H1 (cell line): ENCODE measurements at places on chromosomes 5 and 9. TPM values are rescaled to one million over a fixed set of nuclear protein-coding genes. Genes with fewer than 3 reads are reported as not detected.
A peak's percentile ranks its signal among the peaks of the same experiment; 100 is the strongest.

DNA sequence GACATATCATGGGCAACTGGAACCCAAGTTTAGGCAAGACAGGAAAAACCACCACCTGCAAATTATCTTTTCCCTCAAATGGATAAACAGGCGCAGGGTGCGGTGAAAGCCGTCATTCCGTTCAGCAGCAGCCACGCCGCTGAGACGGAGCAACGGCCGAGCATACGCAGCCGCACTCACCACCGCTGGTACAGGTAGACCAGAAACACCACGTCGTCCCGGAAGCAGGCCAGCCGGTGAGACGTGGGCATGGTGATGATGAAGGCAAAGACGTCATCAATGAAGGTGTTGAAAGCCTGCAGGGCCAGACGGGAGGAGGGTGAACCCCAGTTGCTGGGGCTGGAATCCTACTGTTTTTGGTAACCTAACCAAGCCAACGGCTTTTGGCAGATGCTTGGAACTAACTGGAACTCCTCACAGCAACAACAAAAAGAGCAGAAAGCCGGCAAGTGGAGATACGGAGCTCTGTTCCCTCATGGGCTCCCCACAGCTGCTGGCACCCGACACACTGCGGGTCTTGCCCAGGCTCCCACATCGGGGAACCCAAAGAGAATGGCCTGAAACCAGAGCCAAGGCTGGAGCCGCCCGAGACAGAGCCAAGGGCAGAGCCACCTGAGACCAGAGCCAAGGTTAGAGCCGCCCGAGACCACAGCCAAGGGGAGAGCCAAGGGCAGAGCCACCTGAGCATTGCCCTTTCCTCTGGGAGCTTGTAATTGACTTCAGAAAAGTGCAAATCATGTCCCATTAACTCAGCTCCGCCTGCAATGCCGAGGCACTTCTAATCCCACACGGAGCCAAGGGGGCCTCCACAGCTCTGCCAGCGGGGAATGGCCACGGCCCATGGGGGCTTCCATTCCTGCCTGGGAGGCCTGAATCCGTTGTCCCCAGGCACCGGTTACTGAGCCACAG is 24.2 kb downstream of the CLPTM1L start:
- no peak for DNase-seq
- H3K27ac ChIP-seq, result no peak overlapping the region
- H3K27me3 ChIP-seq, result no peaks in the 10 kb centered on the region
- H3K36me3 ChIP-seq, result peaks cover 17% of the 10 kb centered on the region
- H3K4me1 ChIP-seq, result peaks cover 8% of the 10 kb centered on the region
- no peak overlapping the region for H3K4me3 ChIP-seq

DNA sequence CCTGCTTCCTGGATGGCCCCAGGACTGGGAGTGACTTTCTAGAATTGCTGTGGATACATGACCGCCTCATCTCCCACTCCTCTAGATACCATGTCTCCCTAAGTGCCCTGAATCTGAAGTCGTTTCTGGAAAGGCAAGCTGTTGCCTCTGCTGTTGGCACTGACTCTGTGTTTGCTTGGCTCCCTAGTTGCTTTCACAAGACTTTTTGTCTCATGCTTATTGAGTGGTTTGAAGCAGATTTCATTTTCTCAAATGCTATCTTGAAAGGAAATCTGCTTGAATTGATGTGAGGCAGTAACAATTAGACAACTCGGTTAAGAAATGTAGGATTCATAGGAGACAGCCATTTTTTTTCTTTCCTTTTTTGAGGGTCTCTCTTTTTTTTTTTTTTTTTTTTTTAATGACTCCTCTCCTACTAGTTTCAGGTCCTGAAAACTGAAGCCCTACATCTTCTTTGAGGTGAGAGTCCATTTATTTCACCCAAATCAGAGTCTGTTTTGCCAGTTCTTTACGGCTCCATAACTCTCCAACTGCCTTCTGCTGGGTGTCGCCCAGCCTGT is 65.9 kb downstream of the PRDM6 start:
- no peaks in the 10 kb centered on the region for H3K27me3 ChIP-seq
- no peaks in the 10 kb centered on the region; the same call in 1 of the 2 replicates for H3K4me1 ChIP-seq
- no peak overlapping the region for H3K27ac ChIP-seq
- H3K36me3 ChIP-seq, result no peaks in the 10 kb centered on the region
- H3K4me3 ChIP-seq, result no peak overlapping the region

- peak; percentile 42 for DNase-seq
- H3K4me1 ChIP-seq, result no peaks in the 10 kb centered on the region
- H3K27me3 ChIP-seq, result no peaks in the 10 kb centered on the region
- H3K27ac ChIP-seq, result no peak overlapping the region
- H3K4me3 ChIP-seq, result no peak overlapping the region
Observed at GRCh38 chr9:77673941-77674791, 26.0 kb upstream of the GNA14 start.

DNA sequence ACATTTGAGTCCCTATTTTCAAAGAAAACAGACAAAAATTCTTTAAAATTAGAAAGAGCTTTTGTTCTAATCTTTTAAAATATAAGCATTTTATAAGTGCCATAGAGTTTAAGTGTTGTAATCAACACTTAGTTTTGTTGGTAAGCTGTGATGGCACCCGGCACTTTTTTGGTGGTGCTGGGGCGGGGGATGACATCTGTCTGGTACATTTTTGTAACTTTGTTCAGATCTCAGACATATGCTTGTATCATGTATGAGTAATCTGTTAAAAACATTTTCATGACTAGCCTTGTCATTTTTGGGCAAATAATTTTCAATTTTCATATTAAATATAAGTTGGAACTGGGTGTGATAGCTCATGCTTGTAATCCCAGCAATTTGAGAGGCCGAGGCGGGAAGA is 51.7 kb downstream of the UBAP1 start:
- H3K27ac ChIP-seq, result no peak overlapping the region
- no peak for DNase-seq
- no peaks in the 10 kb centered on the region for H3K36me3 ChIP-seq
- H3K4me3 ChIP-seq, result no peak overlapping the region

Gene PIP5K1B
- total RNA-seq, result 6.1 and 7.7 TPM in 2 replicates

- no peak overlapping the region for H3K4me3 ChIP-seq
- H3K36me3 ChIP-seq, result no peaks in the 10 kb centered on the region
- H3K27me3 ChIP-seq, result no peaks in the 10 kb centered on the region
- H3K4me1 ChIP-seq, result no peaks in the 10 kb centered on the region
- DNase-seq, result no peak
Observed at GRCh38 chr5:103402851-103403250, 144.3 kb downstream of the MACIR start.

GRCh38 chr5:10251405-10251804 is 1.3 kb downstream of the CCT5 start:
- DNase-seq, result no peak
- H3K4me3 ChIP-seq, result peak overlapping the region; percentile 92
- no peak overlapping the region for H3K27ac ChIP-seq
- H3K4me1 ChIP-seq, result peaks cover 3% of the 10 kb centered on the region
- H3K36me3 ChIP-seq, result peaks cover 33% of the 10 kb centered on the region

GRCh38 chr5:144304688-144305087 is 134.0 kb downstream of the KCTD16 start:
- no peaks in the 10 kb centered on the region for H3K4me1 ChIP-seq
- H3K36me3 ChIP-seq, result no peaks in the 10 kb centered on the region
- H3K27ac ChIP-seq, result no peak overlapping the region
- no peaks in the 10 kb centered on the region for H3K27me3 ChIP-seq
- H3K4me3 ChIP-seq, result no peak overlapping the region

GRCh38 chr5:53368516-53368915 is 111.9 kb upstream of the FST start:
- no peaks in the 10 kb centered on the region for H3K4me1 ChIP-seq
- no peak overlapping the region for H3K4me3 ChIP-seq
- no peak for DNase-seq
- no peak overlapping the region for H3K27ac ChIP-seq
- no peaks in the 10 kb centered on the region for H3K27me3 ChIP-seq
- H3K36me3 ChIP-seq, result no peaks in the 10 kb centered on the region

DNA sequence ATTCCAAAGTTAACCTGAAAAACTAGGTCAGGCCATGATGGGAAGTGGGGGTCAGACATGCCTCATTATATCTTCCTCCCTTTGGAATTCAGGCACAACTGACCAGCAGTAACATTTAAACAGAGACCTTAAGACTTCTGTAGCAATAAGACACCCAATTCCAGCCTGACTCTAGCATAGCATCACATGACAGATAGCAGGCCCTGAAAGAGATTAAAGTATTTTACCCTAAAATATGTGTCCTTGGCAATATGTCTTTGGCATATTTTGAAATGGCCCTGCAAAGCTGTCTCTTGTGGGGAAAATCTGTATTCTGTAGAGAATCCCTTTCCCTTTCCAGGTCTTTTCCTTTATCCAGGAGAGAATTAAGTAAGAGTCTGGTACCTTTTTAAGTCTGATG is 34.3 kb downstream of the S1PR3 start:
- H3K27me3 ChIP-seq, result no peaks in the 10 kb centered on the region
- peaks cover 7% of the 10 kb centered on the region for H3K4me1 ChIP-seq
- no peak overlapping the region for H3K4me3 ChIP-seq
- H3K36me3 ChIP-seq, result no peaks in the 10 kb centered on the region

- peaks cover 7% of the 10 kb centered on the region; the same call in 1 of the 2 replicates for H3K4me1 ChIP-seq
- no peak for DNase-seq
- H3K27ac ChIP-seq, result peak overlapping the region; percentile 86
Observed at GRCh38 chr9:89311346-89312221, 589 bp downstream of the CKS2 start.

Gene RABEPK
- 32.6 and 34.3 TPM in 2 replicates for total RNA-seq

Gene PCDHB2
- total RNA-seq, result 25.6 and 28.8 TPM in 2 replicates

Gene RPL12
- 1,993 and 2,006 TPM in 2 replicates for total RNA-seq

DNA sequence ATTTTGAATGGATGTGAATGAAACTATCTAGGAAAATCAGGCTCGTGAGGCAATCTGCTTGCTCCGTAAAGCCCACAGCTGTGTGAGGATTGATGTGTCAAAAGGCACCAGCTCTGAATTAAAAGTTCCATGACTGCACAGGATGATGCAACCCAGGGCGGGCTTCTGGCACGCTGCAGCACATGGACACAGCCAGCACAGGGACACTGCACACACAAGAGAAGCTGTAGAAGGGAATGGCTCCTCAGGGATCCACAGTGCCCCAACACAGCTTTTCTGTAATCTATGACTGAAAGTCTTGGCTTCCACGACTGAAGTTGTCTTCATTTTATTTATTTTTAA is 151.0 kb downstream of the GCNT1 start:
- H3K4me1 ChIP-seq, result no peaks in the 10 kb centered on the region
- H3K27ac ChIP-seq, result no peak overlapping the region
- H3K36me3 ChIP-seq, result no peaks in the 10 kb centered on the region
- H3K4me3 ChIP-seq, result no peak overlapping the region
- DNase-seq, result no peak
- H3K27me3 ChIP-seq, result no peaks in the 10 kb centered on the region

DNA sequence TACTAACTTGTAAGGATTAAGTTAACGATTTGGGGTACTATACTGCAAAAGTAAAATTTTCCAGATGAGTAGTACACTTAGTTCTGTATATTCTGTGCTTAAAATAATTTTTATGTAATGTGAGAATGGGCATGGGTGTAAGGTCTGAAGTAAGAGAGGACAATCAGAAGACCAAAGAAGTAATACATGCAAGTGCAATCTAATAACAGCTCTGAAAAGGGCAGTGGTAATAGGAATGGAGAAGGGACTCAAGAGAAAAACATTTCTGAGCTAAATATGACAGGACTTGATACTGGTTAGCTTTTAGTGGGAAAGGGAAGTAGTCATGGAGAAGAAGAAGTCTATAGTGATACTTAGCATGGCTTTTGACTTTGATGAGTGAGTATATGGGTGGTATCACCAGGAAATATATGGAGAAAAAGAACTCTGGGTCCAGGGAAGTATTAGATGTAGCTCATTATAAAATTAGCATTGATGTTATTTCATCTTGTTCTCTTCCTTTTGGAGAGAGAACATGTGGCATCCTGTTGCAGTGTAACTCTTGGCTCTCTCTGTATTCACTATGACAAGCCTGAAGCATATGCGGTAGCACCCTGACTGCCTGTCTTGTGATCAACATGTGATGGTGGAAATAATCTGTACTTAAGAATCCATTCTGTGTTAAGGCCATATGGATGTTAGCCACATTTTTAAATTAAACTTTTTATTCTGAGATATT is 60.5 kb downstream of the ERCC6L2 start:
- H3K27ac ChIP-seq, result no peak overlapping the region
- H3K36me3 ChIP-seq, result no peaks in the 10 kb centered on the region; the same call in 1 of the 2 replicates

Gene PHAX
- 58.1 and 59.5 TPM in 2 replicates for total RNA-seq

GRCh38 chr9:15357050-15357653 is 50.1 kb upstream of the TTC39B start:
- peak; percentile 57 for DNase-seq
- H3K36me3 ChIP-seq, result no peaks in the 10 kb centered on the region; the same call in 1 of the 2 replicates
- no peaks in the 10 kb centered on the region for H3K4me1 ChIP-seq
- H3K27ac ChIP-seq, result no peak overlapping the region
- no peak overlapping the region for H3K4me3 ChIP-seq
- H3K27me3 ChIP-seq, result no peaks in the 10 kb centered on the region

GRCh38 chr9:115194216-115194615 is 76.3 kb upstream of the TNC start:
- no peak overlapping the region for H3K27ac ChIP-seq
- no peaks in the 10 kb centered on the region for H3K36me3 ChIP-seq
- no peak overlapping the region for H3K4me3 ChIP-seq

DNA sequence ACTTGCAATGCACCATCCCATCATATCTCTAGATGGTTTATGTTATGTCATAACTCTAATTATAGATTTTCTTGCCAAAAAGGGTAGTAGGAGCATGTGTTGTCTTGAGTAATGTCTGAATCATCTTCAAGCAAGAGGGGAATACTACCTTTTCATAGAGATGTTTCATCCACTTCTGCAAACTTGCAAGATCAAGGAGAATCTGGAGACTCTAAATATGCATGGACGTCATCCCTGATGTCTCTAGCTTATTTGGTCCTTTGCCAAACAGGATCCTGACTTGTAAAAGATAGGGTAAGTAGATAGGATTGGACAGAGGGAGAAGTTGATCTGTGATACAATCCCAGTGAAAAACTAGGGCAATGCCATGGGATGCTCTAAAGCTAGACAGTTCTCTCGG is 246.5 kb downstream of the DMRTA1 start:
- H3K4me3 ChIP-seq, result no peak overlapping the region
- no peak overlapping the region for H3K27ac ChIP-seq
- H3K36me3 ChIP-seq, result no peaks in the 10 kb centered on the region
